ENCODE measurements at places on chromosomes 2 and 18.

DNA sequence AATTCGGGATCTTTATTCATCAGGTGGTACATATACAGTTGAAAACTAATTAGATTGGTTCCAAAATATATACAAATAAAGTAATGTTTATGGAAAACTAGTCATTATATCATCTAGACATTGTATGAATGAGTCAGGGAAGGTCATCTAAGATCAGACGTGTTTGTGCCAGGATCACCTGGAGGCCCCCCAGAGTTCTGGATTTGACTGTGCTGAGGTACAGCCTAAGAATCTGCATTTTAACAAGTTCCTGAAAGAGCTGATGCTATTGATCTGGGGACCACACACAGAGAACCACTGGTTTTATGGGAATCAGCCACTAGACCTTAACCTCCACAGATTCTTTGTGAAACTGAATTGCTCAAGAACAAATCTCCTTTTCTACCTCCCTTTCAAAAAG, 43.2 kb downstream of the PARD6G start:
- no peak for DNase-seq

DNA sequence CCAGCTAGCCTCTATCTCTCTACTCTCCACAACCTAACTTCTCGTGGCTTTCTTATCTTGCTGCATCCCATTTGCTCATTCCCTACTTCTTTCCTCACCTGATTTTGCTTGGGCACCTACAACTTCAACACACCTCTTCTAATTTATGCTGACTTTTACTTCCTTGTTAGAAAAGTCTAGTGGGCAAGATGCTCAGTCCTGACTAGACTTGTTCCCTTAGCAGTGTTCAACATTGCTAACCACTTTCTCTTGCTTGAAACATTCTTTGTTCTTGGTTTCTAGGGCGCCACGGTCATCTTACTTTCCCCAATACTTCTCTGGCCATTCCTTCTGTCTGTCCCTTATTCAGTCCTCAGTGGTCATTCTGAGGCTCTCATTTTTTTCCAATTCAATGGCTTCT, 454.7 kb upstream of the CWC22 start:
- no peak for DNase-seq

- DNase-seq = no peak
Observed at GRCh38 chr2:191699341-191699945, 21.5 kb downstream of the NABP1 start.

GRCh38 chr2:149329068-149329467, 1.3 kb upstream of the LYPD6 start:
- DNase-seq = peak; percentile 56

DNA sequence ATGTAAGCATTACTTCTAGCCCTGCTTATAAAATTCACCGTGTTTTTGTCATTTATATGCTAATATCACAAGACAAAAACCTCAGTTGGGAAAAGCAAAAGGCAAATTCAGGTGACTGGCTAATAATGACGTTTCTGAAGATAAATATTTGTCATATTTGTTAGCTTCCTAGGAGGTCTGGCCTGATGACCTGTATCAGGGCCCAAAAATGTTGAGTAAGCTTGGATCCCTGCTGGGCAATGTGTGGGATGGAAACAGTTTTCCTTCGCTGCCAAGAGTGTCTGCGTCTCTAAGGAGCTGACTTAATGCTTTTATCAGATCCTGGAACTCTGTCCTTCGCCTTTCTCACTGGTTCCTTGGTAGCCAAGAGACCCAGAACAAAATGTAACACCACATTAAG, 230.1 kb upstream of the PXDN start:
- no peak for DNase-seq

GRCh38 chr18:74073957-74074667, 73.5 kb downstream of the FBXO15 start:
- DNase-seq = no peak

GRCh38 chr18:58132595-58133261, 88.7 kb downstream of the NEDD4L start:
- no peak for DNase-seq

GRCh38 chr2:196131949-196132925, 39.1 kb downstream of the STK17B start:
- DNase-seq = no peak

GRCh38 chr2:176552501-176553135, 283.4 kb downstream of the MTX2 start:
- DNase-seq = no peak

DNA sequence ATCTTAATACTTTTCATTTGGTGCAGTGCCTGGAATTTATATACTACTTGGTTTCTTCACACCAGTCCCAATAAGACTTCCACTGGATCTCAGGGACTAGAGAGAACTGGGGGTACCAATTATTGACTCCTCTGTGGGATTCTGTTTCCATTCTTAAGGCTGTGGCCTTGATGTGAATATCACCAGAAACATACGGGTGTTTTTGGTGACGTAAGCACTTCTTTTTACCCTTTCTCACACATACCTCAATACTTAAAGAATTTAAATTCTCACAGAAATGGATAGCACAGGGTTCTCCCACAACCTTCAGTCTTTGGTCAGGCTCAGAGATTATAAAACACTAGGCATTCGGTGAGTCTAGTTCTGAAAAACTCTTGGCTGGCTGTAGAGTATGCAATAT, 84.1 kb downstream of the SUCLG1 start:
- DNase-seq = no peak
